ENCODE measurements at places on chromosomes 6 and 20. TPM values are rescaled to one million over a fixed set of nuclear protein-coding genes. Genes with fewer than 3 reads are reported as not detected.

DNA sequence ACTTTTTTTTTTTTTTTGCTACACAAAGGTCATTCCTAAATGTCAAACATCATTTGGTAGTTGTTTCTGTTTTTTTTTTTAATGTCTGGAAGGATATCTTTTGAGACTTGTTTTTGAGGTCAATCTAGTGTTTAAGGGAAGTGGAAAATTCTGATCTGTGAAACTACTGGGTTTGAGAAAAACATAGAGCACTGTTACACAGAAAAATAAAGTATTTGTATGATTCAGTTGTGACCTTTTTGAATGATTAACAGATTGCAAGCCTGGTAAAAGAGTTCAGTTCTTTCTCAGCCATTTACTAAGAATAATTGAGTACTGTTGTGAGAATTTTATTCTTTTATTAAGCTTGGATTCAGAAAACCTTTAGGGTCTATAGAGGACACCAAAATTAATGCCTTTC is 276.7 kb downstream of the ADGRB3 start:
- H3K36me3 ChIP-seq, result no peaks in the 10 kb centered on the region
- no peaks in the 10 kb centered on the region for H3K4me1 ChIP-seq
- no peak overlapping the region for H3K4me3 ChIP-seq
- H3K27me3 ChIP-seq, result no peaks in the 10 kb centered on the region
- no peak overlapping the region for H3K27ac ChIP-seq
- DNase-seq, result no peak

DNA sequence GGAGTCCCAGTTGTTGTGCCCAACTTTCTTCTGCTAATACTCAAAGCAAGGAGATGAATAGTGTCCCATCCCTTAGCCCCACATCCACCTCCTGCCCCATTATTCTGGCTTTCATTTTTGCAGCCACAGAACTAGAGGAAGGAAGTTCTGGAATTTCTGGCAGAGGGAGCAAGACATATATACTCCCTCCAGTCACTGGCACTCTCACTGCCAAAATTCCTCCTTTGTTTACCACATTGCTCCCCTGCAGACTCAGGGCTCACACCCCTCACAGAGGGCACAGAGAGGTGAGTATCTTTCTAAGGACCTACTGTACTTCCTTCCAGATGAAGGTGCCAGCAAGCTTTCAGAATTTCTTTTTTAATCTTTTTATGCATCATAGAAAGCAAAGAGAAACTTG is 168.0 kb upstream of the ID4 start:
- no peak overlapping the region for H3K27ac ChIP-seq
- H3K4me3 ChIP-seq, result no peak overlapping the region
- no peaks in the 10 kb centered on the region for H3K36me3 ChIP-seq
- no peaks in the 10 kb centered on the region for H3K27me3 ChIP-seq
- no peaks in the 10 kb centered on the region for H3K4me1 ChIP-seq

The NKX2-2 gene
- not detected for total RNA-seq

GRCh38 chr6:41642960-41643898 is 5.0 kb downstream of the MDFI start:
- H3K4me1 ChIP-seq, result no peaks in the 10 kb centered on the region
- H3K27me3 ChIP-seq, result peaks cover 13% of the 10 kb centered on the region
- DNase-seq, result no peak
- H3K27ac ChIP-seq, result no peak overlapping the region
- no peak overlapping the region for H3K4me3 ChIP-seq
- H3K36me3 ChIP-seq, result no peaks in the 10 kb centered on the region

The SIRPG gene
- 34.9 TPM for total RNA-seq

The CRIP3 gene
- total RNA-seq, result 1.9 TPM

DNA sequence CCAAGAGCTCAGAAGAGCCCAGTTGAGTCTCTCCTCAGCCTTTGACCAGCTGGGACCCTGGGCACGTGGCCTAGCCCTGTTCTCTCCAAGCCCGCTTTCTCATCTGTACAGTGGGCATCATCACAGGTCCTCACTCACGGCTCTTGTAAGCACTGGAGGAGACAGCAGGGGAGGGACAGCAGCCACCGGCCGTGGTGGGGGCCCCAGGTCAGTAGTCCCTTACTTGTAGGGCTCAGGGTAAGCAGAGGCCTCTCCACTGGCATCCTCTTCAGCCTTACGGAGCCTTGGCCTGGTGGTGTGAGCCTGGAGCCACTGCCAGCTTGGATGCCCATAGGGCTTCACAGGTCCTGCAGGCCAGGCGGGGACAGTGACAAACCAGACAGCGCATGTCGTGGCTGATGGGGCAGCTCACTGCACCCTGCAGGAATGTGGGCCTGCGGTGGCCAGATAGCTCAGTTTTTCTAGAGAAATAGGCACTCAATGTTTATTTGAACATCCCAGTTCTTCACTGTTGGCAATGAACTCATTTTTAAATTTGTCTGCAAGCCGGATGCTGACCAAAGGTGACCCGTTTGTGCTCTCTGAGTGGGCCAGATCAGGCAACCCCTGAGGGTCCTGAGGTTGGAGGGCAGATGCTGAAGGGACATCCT is 65.1 kb downstream of the ADNP start:
- H3K27me3 ChIP-seq, result no peaks in the 10 kb centered on the region
- no peak for DNase-seq
- no peaks in the 10 kb centered on the region for H3K36me3 ChIP-seq
- H3K4me3 ChIP-seq, result no peak overlapping the region
- H3K4me1 ChIP-seq, result no peaks in the 10 kb centered on the region

- DNase-seq, result peak; percentile 68
- H3K4me3 ChIP-seq, result no peak overlapping the region
- no peaks in the 10 kb centered on the region for H3K27me3 ChIP-seq
- no peak overlapping the region for H3K27ac ChIP-seq
Observed at GRCh38 chr6:90110971-90111370, 185.7 kb downstream of the BACH2 start.

DNA sequence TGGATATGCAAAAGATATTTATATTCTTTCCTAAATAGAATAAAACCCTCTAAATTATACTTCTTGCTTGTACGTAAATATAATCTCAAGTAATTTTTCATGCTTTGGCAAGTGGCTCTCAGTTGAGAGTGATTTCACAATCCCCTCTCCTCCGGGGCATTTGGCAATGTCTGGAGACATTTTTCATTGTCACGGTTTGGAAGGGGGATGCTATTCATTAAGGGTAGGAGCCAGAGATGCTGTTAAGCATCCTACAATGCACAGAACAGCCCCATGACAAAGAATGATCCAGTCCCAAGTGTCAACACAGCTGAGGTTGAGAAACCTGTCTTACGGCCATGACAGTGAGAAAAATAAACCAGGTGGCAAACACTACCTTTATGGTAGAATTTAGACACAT is 75.7 kb downstream of the AGPAT4 start:
- no peak overlapping the region for H3K27ac ChIP-seq
- H3K36me3 ChIP-seq, result no peaks in the 10 kb centered on the region
- DNase-seq, result no peak
- no peaks in the 10 kb centered on the region for H3K27me3 ChIP-seq

DNA sequence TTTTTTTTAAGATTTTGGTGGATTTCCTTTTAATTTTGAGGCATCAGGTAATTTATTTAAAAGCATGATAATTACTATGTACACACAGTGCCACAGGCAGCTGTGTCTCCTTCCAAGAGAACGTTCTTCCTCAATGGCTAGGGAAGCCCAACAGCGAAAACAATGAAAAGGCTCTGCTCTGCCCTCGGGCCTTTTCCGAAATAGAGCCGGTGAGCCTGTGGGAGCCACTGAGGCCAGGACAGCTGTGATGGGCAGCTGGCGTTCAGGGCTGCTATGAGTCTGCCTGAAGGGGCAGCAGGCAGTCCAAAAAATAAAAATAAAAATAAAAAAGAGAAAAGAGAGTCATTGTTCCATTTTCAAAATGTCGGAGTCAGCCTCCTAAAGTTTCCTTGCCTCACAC is 443.8 kb downstream of the KIF16B start:
- no peak overlapping the region for H3K27ac ChIP-seq
- no peaks in the 10 kb centered on the region for H3K36me3 ChIP-seq
- DNase-seq, result no peak
- H3K27me3 ChIP-seq, result no peaks in the 10 kb centered on the region

The PROCR gene
- 0.42 TPM for total RNA-seq

The MTG2 gene
- 48.5 TPM for total RNA-seq

GRCh38 chr6:6455272-6455671 is 133.2 kb upstream of the LY86 start:
- no peak for DNase-seq
- no peaks in the 10 kb centered on the region for H3K27me3 ChIP-seq
- H3K36me3 ChIP-seq, result no peaks in the 10 kb centered on the region
- H3K4me1 ChIP-seq, result no peaks in the 10 kb centered on the region
- no peak overlapping the region for H3K27ac ChIP-seq
- no peak overlapping the region for H3K4me3 ChIP-seq

DNA sequence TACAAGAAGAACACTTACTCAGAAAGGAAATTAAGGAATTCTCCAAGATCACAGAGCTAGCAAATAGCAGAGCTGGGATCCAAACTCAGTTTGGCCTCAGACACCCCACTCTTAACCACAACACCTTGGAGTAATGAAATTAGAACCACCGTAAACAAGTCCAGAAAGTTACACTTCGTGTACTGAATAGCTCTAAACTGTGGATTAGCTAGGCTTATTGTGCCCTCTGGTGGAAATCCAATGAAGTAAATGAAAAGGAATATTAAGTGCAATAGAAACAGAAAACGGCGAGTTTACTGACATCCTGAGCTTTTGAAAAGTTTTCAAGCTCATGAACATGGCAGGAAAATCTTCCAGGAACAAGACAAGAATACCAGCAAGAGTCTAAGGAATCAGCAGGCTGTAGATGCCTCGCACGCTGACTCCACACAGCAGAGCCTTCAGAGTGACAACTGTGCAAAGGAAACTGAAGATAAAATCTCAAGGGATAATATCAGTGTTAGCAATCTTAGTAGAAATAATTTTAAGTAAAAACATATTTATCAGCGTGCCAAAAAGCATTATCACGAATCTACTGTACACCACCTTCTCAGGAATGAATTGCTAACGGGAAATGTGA is 34.6 kb downstream of the FBXO5 start:
- H3K27me3 ChIP-seq, result no peaks in the 10 kb centered on the region
- H3K36me3 ChIP-seq, result no peaks in the 10 kb centered on the region

- peak overlapping the region; percentile 77 for H3K27ac ChIP-seq
- peak overlapping the region; percentile 98 for H3K4me3 ChIP-seq
- no peaks in the 10 kb centered on the region for H3K36me3 ChIP-seq
- no peaks in the 10 kb centered on the region for H3K27me3 ChIP-seq
- peaks cover 7% of the 10 kb centered on the region for H3K4me1 ChIP-seq
Observed at GRCh38 chr6:27178407-27178730, 69.1 kb upstream of the PRSS16 start.

DNA sequence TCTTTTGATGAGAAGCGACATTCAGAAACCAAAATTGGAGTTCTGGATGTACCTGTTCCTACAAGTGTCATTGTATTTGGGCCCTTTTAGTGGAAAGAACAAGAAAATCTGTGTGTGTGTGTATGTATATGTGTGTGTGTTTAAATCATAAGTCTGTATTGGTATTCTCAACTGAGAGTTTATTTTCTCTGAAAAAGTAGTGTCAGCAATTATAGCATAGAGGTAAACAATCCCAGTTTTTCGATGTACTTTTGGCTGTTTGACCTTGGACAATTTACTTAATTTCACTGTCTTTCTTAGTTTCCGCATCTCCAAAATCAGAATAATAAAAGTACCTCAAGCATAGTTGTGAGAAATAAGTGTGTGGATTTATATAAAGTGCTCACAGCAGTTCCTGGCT is 57.2 kb downstream of the EYA4 start:
- H3K4me1 ChIP-seq, result no peaks in the 10 kb centered on the region
- no peaks in the 10 kb centered on the region for H3K27me3 ChIP-seq
- no peak overlapping the region for H3K4me3 ChIP-seq
- H3K27ac ChIP-seq, result no peak overlapping the region
- no peaks in the 10 kb centered on the region for H3K36me3 ChIP-seq
- DNase-seq, result no peak

GRCh38 chr20:2183381-2183780 is 81.8 kb downstream of the STK35 start:
- no peaks in the 10 kb centered on the region for H3K36me3 ChIP-seq
- H3K27ac ChIP-seq, result no peak overlapping the region
- H3K4me1 ChIP-seq, result no peaks in the 10 kb centered on the region
- H3K27me3 ChIP-seq, result no peaks in the 10 kb centered on the region

DNA sequence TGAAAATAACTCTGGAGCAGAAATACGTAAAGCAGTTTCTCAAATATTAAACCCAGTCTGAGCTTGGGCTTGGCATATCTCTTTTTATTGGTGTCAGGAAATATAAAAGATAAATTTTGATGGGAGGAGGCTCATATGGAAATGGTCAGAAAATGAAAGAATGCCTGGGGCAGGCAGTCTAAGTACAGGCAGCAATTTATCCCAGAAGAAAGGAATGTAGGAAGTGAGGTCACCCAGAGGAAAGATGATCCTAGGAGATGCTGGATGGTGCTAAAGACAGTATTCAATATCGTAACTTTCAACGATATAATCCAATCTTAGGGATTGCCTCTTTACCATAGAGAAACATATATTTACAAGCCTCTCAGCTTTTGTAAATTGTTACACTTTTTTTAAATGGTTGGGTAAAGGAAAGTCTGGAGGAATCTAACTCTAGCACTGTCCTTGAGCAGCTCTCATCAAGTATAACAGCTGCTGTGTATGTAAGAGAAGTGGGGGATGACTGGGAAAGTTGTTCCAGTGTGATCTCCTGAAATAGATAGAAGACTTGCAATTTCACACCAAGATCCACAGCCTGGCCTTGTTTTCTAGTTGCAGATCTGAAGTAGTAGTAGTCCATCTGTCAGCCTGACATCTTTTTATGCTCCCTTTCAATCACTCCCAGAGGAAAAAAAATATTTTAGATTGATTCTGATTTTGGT is 256.9 kb upstream of the SASH1 start:
- no peaks in the 10 kb centered on the region for H3K36me3 ChIP-seq
- H3K4me1 ChIP-seq, result no peaks in the 10 kb centered on the region
- DNase-seq, result no peak

- H3K27ac ChIP-seq, result peak overlapping the region; percentile 94
- peak overlapping the region; percentile 26 for H3K4me3 ChIP-seq
- peaks cover 66% of the 10 kb centered on the region for H3K4me1 ChIP-seq
Observed at GRCh38 chr6:30614044-30614842, 2.8 kb downstream of the PPP1R10 start.

The RAB32 gene
- 1.1 TPM for total RNA-seq

- H3K27me3 ChIP-seq, result no peaks in the 10 kb centered on the region
- H3K4me1 ChIP-seq, result no peaks in the 10 kb centered on the region
- no peak overlapping the region for H3K4me3 ChIP-seq
- no peak for DNase-seq
Observed at GRCh38 chr6:144776031-144776819, 491.1 kb downstream of the UTRN start.

- H3K27ac ChIP-seq, result peak overlapping the region; percentile 64
- peaks cover 30% of the 10 kb centered on the region for H3K4me1 ChIP-seq
- H3K27me3 ChIP-seq, result no peaks in the 10 kb centered on the region
- peak; percentile 59 for DNase-seq
- peaks cover 12% of the 10 kb centered on the region for H3K36me3 ChIP-seq
Observed at GRCh38 chr6:144559865-144560593, 274.9 kb downstream of the UTRN start.

Data from CD4-positive, alpha-beta memory T cell (primary cell).